ENCODE measurements at places on chromosomes 2 and 18. TPM values are rescaled to one million over a fixed set of nuclear protein-coding genes. Genes with fewer than 3 reads are reported as not detected.

GRCh38 chr2:223835701-223836532 lies 1.5 kb downstream of the AP1S3 start:
- H3K36me3 ChIP-seq: no peaks in the 10 kb centered on the region
- no peaks in the 10 kb centered on the region for H3K27me3 ChIP-seq
- H3K4me1 ChIP-seq: no peaks in the 10 kb centered on the region
- H3K27ac ChIP-seq: no peak overlapping the region

Gene WNT10A
- not detected for total RNA-seq

Gene IL18RAP
- 5.2 TPM for total RNA-seq

Gene CDKL4
- not detected for total RNA-seq
